Activated naive CD4-positive, alpha-beta T cell (primary cell): ENCODE measurements at places on chromosomes 5 and 9.

GRCh38 chr9:134442486-134443173, 116.4 kb downstream of the RXRA start:
- no peak for DNase-seq

DNA sequence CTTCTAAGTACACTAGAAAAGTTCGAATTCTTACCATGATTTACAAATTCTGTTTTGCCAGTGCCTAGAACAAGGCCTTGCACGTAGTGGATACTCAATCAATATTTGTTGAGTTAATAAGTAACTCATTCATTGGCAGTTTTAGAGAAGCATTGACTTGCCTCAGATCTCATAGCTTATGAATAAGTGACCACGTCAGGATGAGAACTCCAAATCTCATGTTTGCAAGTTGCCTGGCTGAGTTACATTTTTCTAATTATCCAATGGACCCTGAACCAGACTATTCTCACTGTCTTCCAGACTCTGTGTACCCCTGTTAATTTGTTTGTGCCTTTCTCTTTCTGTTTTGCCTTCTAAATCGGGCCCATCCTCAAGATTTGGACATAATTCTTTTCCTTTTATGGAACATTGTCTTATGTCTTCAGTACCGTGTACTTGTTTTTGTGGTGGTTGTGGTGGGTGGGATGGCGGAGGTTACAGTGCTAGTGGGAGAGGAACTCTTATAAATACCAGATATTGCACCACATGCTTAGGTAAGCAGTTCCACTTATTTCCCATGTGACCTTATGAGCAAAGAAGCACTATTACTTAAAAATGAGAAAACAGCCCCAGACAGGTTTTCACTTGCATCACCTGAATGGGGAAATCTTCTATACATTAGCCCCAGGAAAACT, 96.3 kb downstream of the UNC13B start:
- no peak for DNase-seq

DNA sequence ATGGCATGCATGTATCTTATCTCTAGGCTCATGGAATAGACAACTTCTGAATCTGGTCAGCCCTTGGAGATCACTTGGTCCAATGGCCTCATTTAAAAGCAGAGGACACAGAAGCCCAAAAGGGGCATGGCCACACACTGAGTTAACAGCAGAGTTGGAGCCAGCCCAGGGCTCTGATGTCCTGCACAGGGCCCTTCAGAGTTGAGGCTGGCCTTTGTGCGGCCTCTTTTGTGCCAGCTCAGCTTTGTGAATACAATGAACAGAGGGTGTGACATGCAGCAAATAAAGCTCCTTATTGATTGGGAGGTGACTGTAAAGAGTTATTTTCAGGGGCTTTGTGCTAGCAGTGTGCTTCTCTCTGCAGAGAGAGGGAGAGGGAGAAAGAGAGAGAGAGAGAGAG, 150.1 kb upstream of the STK32A start:
- DNase-seq = no peak

DNA sequence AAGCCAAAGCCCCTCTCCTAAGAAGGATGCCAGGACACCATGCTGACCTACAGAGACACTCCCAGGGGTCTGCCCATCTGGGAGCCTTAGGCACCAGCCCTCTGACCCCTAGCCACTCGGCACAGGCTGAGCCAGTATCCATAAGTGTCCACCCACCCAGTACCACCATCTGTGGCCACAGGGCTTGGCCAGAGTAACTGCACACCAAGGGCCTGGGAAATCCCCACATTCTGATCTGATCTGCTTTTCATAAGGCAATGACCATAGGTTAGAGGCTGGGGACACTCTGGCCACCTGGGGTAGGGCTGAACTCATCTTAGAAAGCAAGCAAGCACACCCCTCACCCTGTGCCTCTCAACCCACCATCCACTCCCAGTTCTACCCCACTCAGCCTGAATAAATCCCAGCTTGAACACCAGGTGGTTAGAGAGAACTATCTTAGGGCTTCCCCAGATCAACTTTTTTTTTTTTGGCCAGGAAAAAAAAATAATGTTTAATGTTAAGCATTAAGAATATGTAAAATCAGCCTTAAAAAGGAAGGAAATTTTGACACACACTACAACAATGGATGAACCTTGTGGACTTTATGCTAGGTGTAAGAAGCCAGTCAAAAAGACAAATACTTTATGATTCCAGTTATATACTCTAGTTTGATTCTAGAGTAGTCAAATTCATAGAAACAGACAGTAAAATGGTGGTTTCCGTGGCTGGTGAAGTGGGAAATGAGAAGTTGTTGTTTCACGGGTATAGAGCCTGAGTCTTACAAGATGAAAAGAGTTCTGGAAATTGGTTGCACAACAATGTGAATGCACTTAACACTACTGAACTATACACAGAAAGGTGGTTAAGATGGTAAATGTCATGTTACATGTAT, 6.2 kb downstream of the GNPDA1 start:
- DNase-seq = no peak

DNA sequence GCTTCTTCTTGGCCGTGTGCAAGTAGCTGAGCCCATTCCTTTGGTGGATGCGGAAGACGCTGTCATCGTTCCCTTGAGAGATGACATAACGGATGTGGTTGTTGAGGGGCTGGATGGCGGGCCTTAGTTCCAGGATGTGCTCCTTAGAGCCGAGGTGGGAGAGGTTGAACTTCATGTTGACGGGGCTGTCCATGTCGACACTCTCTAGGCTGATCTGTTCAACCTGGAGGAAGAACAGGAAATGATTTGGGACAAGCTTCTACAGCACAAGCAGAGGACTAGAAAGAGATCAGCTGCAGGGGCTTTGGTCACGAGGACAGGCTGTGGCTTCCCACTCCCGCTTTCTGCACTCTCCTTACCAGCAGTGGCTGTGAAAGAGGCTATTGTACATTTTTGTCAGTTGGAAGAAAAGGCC, 176.0 kb downstream of the SLC12A2 start:
- no peak for DNase-seq

DNA sequence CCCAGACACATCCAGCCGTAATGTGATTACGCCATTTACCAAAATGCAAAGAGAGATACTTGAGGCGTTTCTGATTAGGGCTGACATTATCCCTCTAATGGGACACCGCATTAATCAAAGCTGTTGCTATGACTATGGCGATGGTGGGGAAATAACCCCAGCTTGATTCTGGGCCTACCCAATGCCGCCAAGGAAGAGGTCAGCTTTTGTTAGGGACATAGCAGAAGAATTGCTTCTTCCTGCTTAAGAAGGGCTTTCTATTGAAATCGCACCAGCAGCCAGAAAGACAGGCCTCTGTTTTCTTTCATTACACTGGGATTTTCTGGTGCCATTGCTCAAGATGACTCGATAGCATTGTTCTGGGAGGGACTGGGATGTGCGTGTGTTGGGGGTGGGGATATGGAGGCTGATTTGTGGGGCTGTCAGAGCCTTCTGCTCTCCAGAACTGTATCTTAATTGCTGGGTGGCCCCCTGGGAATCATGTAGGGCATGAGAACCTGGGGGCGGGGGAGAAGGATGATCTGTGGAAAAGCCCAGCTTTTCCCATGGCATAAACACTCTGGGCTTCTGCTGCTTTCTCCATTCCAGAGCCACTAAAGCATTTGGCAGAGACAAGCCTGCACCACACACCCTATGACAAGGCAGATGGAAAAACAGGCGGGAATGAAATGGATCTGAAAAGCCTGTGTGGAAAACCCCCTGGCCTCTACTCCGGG, 106.5 kb upstream of the RAD23B start:
- no peak for DNase-seq

GRCh38 chr9:38026021-38026809, 42.8 kb downstream of the SHB start:
- DNase-seq = no peak

GRCh38 chr5:65098393-65098792, 329.7 kb downstream of the CWC27 start:
- DNase-seq = no peak

GRCh38 chr5:24208686-24209106, 436.1 kb downstream of the CDH10 start:
- DNase-seq = no peak

DNA sequence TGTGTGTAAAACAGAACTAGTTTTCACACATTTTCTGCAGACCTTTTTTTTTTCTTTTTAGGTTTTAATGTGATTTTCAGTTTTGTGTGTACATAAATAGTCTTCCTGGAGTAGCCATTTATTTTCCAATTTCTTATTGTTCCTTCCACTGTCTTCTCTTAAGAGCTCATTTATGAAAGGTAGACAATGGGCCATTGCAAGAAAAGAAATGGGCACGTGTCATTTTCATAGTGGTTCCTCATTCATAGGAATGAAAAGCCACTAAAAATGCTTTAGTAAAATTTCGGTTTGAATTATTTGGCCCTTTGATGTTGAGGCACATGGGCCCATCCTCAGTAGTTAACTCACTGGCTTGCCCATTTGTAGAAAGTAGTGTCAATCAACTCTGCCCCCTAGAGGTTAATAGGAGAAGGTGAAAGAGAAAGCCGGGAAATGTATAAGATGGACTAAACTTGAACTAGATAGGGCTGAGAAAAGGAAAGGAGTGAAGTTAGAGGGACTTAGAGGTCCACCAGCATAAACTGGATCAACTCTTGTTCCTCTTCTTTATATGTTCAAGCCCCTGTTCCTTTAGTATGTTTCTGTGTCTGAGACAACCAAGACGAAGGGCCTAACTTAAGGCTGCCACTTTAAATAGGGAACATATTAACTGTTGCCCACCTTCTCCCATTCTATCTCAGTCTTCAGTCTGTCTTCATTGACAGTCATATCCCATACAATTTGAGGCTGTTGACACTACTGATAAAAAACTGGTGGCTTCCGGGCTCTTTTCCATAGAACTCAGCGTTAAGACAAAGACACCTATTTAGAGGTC, 72.6 kb downstream of the SMARCA2 start:
- DNase-seq = no peak

DNA sequence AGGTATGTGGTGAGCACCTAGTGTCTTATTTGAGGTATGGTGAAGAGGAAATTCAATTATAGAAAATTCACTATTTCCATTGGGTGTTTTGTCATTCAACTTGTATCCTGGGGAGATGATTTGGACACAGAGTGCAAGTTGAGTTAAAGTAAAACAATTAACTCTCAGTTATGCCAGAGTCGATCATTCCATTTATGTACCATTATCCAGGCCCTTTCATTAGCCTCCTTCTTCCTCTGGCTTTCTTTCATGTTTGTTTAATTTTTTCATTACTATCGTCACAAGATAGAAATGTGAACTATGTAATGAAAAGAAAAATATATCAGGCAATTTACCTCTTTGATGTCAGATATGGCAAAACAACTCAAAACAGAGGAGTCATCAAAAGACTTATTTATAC, 1347.2 kb upstream of the NUDT12 start:
- DNase-seq = no peak

GRCh38 chr5:7849681-7850394, 1.1 kb downstream of the CFAP90 start:
- DNase-seq = no peak

- no peak for DNase-seq
These were observed 200.5 kb upstream of the POU5F2 start for GRCh38 chr5:93941897-93942296.

- no peak for DNase-seq
These were observed 476.1 kb upstream of the PTPRD start for GRCh38 chr9:11088821-11089374.

DNA sequence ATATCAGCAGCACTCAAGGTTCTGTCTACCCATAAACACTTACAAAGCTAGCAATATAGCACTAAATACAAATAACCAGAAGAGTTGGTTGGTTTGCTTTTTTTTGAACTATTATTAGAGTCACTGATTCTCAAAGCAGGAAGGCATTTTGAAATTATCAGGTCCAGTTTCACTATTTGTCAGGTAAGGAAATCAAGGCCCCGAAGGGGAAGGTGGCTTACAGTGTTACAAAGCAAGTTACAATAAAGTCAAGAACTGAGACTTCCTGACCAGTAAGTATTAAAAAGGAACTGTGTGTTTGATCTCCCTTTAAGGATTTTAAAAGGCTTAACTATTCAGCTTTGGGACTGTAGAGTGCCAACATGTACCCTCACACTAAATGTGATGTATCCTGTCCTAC, 10.8 kb downstream of the C5orf15 start:
- no peak for DNase-seq

DNA sequence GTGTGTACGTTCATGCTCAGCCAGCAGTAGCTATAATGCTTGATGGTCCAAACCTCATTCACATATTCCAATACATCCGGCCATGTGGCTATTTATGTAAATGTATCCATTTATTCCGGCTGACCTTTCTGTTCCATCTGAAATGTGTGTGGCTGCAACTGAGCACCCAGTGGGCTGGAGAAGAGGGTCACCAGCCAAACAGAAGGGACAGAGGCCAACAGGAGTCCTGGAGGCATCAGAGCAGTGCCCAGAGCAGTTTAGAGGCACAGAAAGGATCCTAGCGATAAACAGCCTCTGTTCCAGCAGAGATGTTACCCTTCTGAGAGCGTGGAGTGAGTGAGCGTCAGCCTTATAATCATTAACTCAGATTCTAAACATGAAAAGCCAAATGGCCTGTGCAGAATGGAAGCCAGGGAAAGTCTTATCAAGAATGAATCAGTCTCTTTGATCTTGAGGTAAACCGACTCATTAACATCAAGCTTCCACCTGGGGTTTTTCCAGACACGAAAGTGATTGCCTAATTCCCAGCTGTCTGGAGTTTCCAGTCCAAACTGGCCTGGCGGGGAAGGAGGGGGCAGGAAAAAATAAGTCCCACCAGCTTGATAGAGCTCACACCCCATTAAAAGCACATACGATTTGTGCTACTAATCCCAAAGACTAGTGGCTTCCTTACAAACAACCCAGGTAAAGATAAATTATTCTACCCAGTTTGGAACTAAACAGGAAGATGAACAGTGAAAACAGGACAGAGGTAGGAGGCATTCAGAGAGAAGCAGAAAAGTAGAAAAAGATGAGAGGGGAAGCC, 55.7 kb downstream of the SUSD1 start:
- DNase-seq = no peak

- DNase-seq = no peak
These were observed 120.2 kb downstream of the PDE4D start for GRCh38 chr5:59773294-59773693.

DNA sequence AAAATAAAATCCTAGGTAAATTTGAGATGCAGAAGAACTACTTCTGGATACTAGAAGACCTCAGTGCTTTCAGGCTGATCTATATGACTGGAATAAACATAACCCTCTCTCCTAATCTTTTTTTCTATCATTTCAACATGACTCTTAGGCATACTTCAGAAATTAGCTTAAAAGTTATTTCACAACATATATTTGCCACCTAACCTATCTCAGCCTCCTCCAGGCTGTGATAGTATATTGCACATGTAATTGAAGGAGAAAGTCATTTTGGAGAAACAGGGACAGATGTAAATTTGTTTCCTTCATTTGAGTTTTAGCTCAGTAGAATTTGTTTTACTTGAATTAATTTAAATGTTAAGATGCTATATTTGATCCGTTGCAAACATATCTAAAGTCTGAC, 1932.3 kb upstream of the CDH6 start:
- DNase-seq = no peak

GRCh38 chr5:160473681-160474080, 52.0 kb downstream of the PTTG1 start:
- no peak for DNase-seq

DNA sequence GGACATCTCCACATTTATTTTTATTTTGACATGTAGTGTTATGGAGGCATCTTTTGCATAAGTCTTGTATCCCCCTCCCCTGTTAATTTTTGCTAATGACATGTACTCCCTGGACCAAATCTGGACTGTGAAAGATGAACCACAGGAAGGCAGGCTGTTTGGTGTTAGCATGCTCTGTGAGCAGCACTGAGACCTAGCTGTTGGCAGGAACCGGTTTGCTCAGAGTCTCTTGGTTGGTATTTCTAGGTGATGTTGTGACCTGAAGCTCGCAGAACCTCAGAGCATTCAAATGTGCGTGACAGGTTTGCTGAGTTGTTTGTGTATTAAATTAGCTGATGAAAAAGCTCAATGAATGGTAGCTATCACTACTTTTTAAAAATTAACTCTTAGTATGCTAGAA, 53.6 kb upstream of the PHF2 start:
- no peak for DNase-seq
